ENCODE measurements at places on chromosomes 12 and 14. TPM values are rescaled to one million over a fixed set of nuclear protein-coding genes. Genes with fewer than 3 reads are reported as not detected.

DNA sequence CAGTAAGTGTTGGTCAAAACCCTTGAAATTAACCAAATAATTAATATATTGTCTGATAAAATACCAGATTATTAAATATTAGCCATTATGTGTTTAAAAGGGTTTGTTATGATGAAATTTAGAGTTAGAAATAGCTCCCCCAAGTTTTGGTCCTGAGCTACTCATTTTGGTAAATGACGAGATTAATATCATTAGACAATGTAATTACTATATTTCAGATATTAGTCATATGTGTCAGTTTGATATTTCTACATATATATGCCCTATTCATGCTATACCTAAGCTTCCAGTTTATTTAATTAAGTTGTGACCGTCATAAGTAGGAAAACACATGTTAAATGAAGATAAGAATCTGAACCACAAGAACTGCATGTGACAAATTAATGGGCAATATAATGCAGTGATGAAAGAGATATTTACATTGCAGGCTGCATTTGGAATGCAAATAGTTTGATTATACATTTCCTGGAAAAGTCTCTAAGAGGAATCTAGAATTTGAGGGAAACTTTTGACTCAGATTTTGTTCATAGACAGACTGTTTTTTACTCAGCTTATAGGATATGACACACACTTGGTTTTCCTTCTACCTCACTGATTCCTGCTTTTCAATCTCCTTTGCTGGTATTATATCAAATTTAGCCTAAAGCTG, 70.5 kb downstream of the TBC1D30 start:
- no peak overlapping the region for H3K4me3 ChIP-seq
- H3K27ac ChIP-seq: no peak overlapping the region
- H3K36me3 ChIP-seq: no peaks in the 10 kb centered on the region

Gene LTBP2
- total RNA-seq: 162 TPM

Gene DPPA3
- total RNA-seq: not detected

DNA sequence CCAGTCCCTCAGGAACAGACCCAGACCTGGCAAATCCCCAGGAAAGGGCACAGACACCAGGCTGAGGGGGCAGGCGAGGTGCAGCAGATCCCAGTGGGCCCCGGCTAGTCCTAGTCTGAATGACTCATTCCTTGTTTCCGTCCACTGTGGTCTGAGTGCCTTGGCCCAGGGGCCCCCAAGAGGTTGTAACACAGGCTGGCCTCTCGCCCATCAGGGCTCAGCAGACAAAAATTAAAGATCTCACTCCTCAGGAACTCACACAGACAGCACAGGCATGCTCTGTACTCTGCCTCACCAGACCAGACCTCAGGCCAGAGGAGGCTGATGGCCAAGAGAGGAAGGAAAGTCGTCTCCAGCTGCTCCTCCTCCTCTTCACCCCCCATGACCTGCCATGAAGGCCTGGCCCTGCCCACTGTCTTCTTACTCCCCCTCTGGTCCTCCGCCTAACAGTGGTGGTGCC, 7.7 kb upstream of the LTBP2 start:
- DNase-seq: peak; percentile 60
- H3K27ac ChIP-seq: peak overlapping the region; percentile 8
- peaks cover 44% of the 10 kb centered on the region for H3K4me1 ChIP-seq
- no peak overlapping the region for H3K4me3 ChIP-seq
- no peaks in the 10 kb centered on the region for H3K27me3 ChIP-seq
- H3K36me3 ChIP-seq: no peaks in the 10 kb centered on the region

- no peak overlapping the region for H3K27ac ChIP-seq
- no peaks in the 10 kb centered on the region for H3K4me1 ChIP-seq
- no peak overlapping the region for H3K4me3 ChIP-seq
- H3K36me3 ChIP-seq: no peaks in the 10 kb centered on the region
Observed at GRCh38 chr12:130981911-130982310, 28.2 kb downstream of the ADGRD1 start.

DNA sequence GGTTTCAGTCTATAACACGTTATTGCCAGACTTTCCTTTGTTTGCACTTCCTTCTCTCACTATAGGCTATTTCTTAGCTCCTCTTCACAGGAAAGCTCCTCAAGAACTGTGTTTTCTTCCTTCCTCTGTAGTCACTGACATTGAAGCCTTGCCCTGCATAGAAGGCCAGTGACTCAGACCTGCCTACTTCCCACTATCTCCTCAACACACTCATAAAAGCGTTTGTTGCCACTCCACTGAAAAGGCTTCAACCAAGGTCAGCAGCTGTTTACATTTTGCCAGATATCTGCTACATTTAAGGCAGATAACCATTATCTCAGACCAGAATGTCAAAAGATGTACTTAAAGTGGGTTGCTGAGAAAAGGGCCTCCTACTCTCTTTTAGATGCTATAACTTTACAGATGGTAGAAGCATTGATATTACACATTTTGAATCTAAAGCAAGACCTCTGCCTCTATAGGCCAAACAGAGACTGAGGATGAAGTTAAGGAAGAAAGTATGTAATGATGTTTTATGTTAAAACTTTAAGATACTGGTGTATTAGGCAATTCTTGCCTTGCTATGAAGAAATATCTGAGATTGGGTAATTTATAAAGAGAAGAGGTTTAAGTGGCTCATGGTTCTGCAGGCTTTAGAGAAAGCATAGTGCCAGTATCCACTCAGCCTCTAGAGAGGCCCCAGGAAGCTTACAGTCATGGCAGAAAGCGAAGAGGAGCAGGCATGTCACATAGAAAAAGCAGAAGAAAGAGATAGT, 233.3 kb upstream of the FLRT2 start:
- no peak for DNase-seq
- no peak overlapping the region for H3K4me3 ChIP-seq
- H3K4me1 ChIP-seq: no peaks in the 10 kb centered on the region
- no peaks in the 10 kb centered on the region for H3K27me3 ChIP-seq
- no peaks in the 10 kb centered on the region for H3K36me3 ChIP-seq
- no peak overlapping the region for H3K27ac ChIP-seq

GRCh38 chr12:49903700-49904423, at the start of gene FAIM2:
Gene FAIM2 (minus strand): TSS chr12:49903900. CDS start chr12:49903792, 108 bp downstream.
- no peaks in the 10 kb centered on the region for H3K27me3 ChIP-seq
- DNase-seq: no peak
- H3K36me3 ChIP-seq: no peaks in the 10 kb centered on the region

GRCh38 chr14:94548131-94548998, 12.9 kb upstream of the SERPINA4 start:
- no peak overlapping the region for H3K27ac ChIP-seq
- H3K4me3 ChIP-seq: no peak overlapping the region
- DNase-seq: no peak
- no peaks in the 10 kb centered on the region for H3K36me3 ChIP-seq
- no peaks in the 10 kb centered on the region for H3K4me1 ChIP-seq

DNA sequence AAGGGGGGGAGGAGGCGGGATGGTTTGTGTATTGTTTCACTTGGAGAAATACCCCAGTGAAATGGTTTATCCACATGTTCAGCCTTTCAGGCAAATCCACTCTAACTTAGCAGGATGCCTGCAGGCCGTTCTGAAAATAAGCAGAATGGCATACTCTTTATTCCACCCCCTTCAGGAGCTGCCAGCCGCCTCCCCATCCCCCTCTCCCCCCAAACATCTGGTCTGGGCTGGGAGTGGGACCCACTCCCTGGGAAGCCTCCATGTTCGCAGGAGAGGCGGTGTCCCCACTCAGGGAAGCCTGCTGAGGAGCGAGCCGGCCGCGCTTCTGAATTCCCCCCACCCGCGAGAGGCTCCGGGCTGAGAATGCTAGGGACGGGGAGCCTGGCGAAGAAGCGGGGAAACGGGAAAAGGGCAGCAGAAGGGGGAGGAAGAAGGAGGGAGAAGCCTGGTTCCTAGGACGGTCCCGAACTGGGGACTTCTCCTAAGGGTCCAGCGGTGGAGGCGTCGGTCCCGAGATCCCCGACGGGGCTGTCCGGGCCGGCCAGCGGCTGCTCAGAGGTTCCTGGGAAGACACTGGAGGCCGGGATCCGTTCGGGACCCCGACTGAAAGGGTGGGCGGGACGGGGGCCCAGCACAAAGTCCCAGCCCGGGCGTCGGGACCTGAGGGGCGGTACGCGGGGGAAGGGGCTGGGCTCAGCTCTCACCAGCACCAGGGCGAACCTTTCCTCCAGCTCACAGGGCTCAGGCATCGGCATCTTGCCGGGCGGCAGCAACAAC, 666 bp downstream of the FMNL3 start:
- peak overlapping the region; percentile 16 for H3K4me3 ChIP-seq
- no peaks in the 10 kb centered on the region for H3K36me3 ChIP-seq
- peak overlapping the region; percentile 87 for H3K27ac ChIP-seq
- peaks cover 25% of the 10 kb centered on the region for H3K4me1 ChIP-seq
- peak; percentile 44 for DNase-seq
- H3K27me3 ChIP-seq: no peaks in the 10 kb centered on the region

DNA sequence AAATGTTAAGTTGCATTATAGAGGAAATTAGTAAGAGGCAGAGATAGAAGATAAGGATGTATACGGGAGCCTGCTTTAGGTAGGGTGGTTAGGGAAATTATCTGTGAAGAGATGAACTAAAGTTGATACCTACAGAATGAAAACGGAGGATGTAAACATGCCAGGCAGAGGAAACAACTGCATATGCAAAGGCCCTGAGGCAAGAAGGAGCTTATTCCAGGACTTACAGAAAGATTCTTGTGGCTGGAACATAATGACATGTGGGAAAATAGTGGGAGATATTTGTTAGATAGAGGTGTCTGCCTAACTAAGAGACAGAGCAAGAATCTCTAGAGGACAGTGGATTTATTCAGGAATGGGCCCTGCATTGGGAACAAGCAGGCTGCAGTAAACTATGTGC, 16.2 kb upstream of the SERPINA1 start:
- H3K27ac ChIP-seq: no peak overlapping the region
- H3K4me3 ChIP-seq: no peak overlapping the region
- no peaks in the 10 kb centered on the region for H3K4me1 ChIP-seq
- H3K27me3 ChIP-seq: no peaks in the 10 kb centered on the region
- H3K36me3 ChIP-seq: no peaks in the 10 kb centered on the region
- no peak for DNase-seq

Gene ARHGAP9
- total RNA-seq: 4.0 TPM

GRCh38 chr12:120199595-120200306, 1.2 kb downstream of the RPLP0 start:
- H3K4me1 ChIP-seq: peaks cover 16% of the 10 kb centered on the region
- no peaks in the 10 kb centered on the region for H3K27me3 ChIP-seq
- H3K27ac ChIP-seq: peak overlapping the region; percentile 87
- DNase-seq: no peak
- H3K4me3 ChIP-seq: peak overlapping the region; percentile 86

Gene DAO
- not detected for total RNA-seq

DNA sequence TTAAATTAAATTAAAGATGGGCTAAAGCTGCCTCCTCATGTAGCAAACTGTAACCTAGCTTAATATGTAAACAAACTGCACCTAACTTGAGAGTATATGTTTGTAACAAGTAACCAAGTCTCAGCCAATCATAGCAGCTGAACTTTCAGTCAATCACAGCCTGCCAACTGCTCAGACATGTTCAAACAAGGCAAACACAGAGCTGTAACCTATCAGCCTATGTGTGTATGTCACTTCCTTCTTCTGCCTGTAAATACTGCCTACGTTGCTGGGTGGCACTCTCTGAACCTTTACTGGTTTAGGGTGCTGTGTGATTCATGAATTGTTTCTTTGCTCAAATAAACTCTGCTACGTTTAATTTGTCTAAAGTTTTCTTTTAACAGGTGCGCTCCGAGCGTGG, 2.9 kb downstream of the SERPINA6 start:
- no peaks in the 10 kb centered on the region for H3K36me3 ChIP-seq
- H3K27me3 ChIP-seq: no peaks in the 10 kb centered on the region
- no peaks in the 10 kb centered on the region for H3K4me1 ChIP-seq
- no peak for DNase-seq
- no peak overlapping the region for H3K27ac ChIP-seq
- no peak overlapping the region for H3K4me3 ChIP-seq

Gene SERPINA9
- not detected for total RNA-seq

DNA sequence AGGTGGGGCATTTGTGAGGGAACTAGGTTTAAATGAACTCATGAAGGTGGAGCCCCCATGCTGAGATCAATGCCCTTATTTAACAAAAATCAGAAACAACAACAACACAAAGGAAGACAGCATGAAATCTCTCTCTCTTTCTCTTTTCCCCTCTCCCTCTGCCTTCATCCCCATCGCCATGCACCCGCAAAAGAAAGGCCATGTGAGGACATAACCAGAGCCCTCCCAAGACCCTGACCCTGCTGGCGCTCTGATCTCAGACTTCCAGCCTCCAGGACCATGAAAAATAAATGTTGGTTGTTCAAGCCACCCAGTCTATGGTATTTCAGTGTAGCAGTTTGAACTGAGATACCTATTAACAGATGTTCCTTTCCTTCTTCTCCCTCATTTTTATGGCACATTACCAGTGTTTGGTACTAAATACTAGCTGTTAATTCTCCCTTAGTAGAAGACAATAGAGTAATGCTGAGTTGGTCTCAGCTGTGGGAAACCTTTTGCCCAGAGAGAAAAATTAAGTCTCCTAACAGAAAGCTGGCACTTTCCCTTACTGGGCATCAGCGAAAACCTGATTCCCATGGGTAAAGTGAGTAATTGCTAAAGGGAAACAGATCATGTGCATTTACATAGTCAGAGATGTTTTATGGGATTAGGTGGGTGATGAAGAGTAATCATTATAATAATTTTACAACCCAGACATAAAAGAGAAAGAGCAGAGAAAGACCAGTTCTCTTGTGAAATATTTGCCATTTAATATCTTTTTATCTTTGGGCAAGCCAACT, 264.0 kb upstream of the PLEKHG7 start:
- DNase-seq: no peak
- H3K4me3 ChIP-seq: no peak overlapping the region
- H3K4me1 ChIP-seq: no peaks in the 10 kb centered on the region
- H3K27ac ChIP-seq: no peak overlapping the region
- H3K27me3 ChIP-seq: no peaks in the 10 kb centered on the region

Gene SERPINA12
- not detected for total RNA-seq

DNA sequence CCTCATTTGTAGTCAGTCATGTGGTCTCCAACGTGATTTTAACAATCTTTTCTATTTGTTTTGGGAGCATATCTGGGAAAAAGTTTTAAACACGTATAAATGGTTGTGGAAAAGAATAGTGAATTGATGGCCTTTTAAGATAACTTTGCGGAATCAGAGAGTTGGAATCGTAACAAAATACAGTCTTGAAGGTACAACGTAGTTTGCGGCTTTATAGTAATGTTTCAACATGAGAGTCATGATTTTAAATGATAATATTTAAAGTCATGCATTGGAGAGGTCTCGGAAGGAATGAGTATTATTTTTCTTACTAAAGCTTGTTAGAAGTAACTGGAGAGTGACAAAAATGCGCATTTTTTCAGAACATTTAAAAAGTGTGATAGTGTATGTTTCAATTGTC, 1.6 kb downstream of the AEBP2 start:
- H3K36me3 ChIP-seq: no peaks in the 10 kb centered on the region
- peak overlapping the region; percentile 90 for H3K27ac ChIP-seq
- H3K4me1 ChIP-seq: peaks cover 17% of the 10 kb centered on the region
- H3K4me3 ChIP-seq: peak overlapping the region; percentile 90
- DNase-seq: no peak

DNA sequence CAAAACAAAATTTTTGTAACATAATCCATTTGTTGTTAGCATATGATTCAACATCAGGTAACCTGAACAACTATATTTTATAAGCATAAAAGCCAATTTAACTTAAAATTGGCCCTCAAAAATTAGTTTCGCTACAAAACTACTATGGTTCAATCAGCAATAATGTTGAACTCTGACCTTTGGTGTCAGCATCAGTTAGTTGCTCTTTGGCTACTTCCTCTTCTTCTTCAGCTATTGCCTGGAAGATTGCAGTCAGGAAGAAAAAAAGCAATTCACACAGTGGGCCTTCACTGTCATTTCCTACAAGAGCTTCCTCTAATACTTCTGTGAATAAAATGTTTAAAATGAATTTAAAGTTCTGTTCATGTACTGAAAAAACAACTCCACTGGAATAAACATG, 78.2 kb upstream of the CFL2 start:
- no peak overlapping the region for H3K27ac ChIP-seq
- no peak for DNase-seq
- H3K4me3 ChIP-seq: no peak overlapping the region
- H3K27me3 ChIP-seq: no peaks in the 10 kb centered on the region

Measured in thyroid gland (tissue), 4 donors.